ENCODE measurements at places on chromosomes 12 and 14.

DNA sequence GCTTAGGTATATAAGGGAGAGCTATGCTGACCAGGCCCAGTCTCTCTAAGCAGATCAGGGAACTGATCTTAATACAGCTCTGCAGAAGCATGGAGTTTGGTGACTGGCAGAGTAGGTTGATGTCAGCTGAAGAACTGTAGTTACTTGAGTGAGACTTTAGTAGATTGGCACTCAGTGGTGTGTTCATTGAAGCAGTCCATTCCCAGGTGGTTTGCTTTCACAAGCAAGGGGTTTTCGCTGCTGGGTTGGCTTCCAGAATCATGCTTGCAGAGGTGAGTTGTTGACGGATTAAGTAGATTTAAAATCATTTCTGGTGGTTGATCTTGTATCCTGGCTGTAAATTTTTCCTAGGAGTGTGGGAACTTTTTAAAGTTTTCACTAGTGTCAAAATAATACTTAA lies 6.5 kb upstream of the DHRS7 start:
- no peak for DNase-seq

DNA sequence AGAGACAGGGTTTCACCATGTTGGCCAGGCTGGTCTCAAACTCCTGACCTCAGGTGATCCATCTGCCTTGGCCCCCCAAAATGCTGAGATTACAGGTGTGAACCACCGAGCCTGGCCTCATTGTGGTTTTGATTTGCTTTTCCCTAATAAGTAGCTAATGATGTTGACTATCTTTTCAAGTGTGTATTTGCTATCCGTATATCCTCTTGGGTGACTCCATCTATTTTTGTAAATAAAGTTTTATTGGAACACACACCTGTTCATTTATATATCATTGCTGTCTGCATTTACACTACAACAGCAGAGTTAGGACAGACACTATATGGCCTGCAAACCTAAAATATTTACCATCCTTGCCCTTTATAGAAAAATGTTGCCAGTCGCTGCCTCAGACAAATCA lies 13.7 kb upstream of the HRK start:
- no peak for DNase-seq

GRCh38 chr14:81178063-81178462 lies 42.7 kb downstream of the GTF2A1 start:
- DNase-seq: no peak

GRCh38 chr12:69173368-69173767 lies 66.0 kb upstream of the CPSF6 start:
- DNase-seq: no peak

DNA sequence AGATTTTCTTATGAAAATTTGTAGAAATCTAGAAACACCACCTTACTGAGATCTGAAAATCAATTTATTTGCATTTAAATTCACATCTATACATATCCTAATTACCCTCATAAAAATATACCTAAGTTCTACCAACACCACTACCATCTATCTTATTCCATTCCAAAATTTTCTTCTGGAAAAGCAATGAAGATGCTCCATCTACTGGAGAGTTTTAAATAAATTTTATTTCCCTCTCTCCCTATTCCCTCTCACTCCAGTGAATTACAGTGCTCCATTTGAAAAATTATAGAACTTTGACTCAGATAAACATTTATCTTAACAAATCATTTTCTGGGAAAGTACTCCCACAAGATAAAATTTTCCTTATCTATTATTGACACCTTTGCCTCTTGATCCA lies 2.3 kb upstream of the C14orf39 start:
- DNase-seq: no peak

DNA sequence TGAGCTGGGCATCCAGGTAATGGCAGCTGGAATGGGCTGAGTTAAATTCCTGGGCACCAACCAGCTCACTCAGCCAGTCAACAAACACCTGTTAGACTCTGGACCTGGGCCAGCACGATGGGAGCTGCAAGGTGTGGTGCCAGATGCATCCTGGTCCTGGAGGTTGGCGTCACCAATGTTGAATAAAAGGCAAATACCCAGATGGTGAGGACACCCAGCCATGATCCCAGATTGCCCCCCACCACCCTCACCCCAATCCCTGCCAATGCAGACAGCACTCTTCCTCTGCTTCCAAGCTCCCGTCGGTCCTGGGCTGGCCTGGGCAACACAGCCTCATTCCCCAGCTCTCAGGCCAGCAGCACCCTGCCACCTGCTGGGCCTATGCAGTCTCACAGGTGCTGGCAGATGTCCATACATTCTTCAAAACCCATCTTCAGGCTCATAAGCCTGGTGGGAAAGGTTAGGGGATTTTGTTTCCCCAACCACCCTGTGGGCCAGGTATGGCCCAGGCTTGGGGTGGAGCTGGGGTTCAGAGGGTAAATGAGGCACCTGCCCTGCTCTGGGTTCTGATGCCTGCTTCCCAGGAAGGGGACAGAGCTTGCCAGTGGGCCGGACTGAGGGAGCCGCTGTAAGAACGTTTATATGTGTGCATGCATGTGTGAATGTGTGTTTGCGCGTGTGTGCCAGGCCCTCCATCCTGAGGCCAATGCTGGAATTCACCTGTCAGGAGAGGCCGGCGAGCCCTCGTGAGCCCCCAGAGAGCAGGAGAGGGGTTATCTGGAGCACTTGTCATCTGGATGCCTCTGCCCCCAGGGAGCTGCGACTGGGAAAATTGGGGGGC lies 58.0 kb downstream of the LGMN start:
- DNase-seq: no peak

DNA sequence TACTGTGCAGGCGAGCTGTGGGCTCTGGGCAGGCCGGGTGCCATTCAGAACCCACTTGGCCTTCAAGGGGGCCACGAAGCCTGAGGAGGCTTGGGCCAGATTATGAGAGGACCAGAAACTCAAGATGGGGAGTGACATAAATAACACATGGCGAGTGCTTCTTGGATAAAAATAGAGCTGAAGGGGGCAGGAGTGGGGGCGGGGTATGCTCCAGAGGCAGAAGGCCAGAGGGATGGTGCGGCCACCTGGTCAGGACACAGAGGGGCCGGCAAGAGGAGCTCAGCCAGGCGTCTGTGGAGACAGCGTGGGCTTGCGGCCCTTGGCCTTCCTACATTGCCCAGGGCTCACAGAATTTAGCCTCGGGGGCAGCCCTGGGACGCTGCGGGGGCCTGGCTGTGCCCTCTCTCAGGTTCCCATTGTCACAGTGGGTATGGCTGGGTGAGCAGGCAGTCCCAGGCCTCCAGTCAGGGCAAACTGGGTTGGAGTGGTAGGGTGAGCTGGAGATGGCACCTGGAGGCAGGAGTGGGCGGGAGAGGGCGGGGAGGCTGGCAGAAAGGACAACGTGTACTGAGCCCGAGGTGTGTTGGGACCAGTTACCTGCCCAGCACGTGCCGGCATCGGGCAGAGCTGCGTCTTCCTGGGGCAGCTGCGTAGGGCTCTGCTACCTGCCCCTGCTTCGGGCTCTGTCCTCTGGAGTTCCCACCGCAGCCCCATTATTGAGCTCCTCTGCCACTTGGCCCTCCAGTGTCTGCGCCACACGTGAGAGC lies 7.4 kb upstream of the SLC25A29 start:
- no peak for DNase-seq

GRCh38 chr12:91007531-91008290 lies 2.9 kb upstream of the EPYC start:
- no peak for DNase-seq

DNA sequence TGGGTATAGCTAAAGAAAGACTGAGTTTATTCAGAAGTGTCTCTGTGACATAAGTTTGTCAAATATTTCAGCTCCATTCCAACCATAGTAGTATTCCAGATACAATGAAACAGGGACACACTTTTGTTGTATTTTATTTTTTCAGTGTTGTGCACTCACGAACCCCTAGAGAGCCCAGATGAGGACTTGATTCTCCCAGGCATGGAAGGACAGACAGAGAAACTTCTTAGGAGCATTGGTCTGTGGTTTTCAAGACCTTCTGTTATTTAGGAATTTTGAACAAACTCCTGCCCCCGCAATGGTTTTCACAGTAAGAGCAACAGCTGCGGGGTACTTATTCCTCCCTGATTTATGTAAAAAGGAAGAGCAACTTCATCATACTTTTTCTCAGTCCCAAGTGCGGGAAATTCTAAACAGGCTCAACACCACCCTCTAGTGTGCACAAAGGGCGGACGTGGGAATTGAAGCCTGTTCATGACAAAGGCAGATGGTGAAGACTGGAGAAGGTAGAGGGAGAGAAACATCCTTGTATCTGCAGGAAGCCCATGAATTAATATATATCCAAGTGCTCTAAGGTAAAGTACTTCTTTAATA lies 147.6 kb downstream of the PAH start:
- peak; percentile 2 for DNase-seq

DNA sequence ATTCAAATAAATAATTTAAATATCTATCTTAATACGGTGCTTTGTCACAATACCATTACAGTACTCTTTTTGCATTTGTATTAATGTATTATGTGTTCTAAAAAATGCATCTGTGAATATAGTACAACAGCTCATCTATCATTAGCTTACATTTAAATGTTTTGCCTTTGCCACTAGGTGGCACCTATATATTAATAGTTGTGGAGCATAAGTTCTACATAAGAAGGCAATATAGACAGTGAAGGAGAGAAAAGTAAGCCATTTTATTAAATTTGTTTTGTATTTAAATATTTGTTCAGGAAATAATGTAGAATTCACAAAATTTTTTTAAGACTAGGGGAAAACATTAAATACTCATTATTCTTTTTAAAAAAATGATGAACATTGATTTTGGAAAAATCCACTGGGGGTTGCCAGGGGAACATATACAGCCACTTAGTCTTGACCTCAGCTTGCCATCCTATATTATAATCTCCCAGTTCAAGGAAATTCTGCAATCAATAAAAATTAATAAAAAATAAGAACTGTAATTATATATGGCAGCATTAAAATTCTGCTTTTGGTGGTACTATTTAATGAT lies 9.8 kb downstream of the CCER1 start:
- DNase-seq: no peak

GRCh38 chr12:20508962-20509361 lies 140.6 kb downstream of the PDE3A start:
- no peak for DNase-seq

DNA sequence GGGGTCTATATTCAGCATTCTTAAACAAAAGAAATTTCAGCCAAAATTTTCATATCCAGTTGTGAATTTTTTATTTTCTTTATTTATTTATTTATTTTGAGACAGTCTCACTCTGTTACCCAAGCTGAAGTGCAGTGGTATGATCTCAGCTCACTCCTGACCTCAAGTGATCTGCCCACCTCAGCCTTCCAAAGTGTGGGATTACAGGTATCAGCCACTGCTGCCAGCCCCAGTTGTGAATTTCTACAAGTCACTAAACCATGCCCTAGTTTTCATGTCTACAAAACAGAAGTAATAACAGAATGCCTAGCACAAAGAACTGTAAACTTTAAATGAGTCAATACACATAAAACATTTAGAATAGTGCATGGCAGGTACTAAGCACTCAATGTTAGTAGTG lies 254.2 kb downstream of the C12orf50 start:
- no peak for DNase-seq

GRCh38 chr14:102875652-102876051 lies 46.8 kb upstream of the AMN start:
- no peak for DNase-seq

GRCh38 chr14:65964366-65964765 lies 521.8 kb upstream of the CCDC196 start:
- DNase-seq: no peak

DNA sequence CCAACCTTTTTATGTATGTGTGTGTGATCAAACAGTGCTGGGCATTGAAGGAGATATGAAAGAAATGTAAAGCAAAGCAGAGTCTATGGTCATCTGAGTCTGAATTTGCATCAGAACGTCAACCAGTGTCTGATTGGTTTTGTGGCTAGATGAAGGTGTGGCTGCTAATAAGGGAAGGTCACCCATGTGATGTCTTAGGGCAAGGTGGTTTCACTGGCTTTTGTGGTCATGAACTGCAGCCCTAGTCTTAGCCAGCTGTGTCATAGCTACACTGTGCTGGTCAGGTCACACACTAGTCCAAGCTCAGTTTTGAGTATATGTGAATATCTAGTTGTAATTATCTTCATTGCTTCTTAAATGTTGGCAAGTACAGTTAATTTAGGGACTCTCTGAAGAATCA lies 105.8 kb downstream of the TGFB3 start:
- no peak for DNase-seq

GRCh38 chr12:117686911-117687377 lies 281.8 kb downstream of the KSR2 start:
- no peak for DNase-seq

DNA sequence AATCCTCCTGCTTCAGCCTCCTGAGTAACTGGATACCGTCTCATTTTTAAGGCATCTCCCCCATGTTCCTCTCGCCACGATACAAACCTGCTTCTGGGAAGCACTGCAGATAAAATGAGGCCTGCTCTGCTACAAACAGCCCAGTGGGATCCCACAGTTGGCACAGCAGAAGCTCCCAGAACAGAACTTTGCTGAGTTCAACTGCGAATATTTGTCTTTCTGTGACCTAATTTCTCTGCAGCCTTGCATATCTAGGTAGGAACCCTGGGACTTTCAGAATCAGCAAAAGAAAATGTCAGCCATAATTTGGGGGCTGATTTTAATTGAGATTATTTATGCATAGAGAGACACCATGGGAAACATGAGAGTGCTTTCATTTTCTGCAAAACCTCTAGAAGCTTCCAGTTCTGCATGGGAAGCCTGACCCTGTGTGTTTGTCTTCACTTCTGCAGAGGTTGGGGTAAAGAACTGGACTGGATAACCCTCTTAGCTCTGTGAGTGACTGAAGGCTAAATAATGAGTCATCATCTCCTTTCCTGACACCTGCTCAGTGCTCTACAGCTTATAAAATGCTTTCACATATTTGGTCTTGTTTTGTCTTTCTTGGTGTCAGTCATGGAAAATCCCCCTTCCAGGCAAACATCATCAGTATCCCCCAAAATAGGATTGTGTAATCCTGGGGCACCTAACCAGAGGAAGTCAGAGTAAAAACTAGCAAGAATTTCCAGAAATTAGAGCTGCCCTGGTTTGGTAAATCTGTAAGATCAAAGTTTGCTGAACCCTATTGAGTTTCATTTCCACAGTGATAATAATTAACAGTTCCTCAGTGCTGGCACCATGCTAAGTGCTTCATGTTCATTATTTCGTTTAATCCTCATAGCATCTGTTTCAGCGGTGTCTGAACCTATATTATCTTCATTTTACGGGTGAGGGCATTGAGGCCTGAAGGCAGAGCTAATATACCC lies 185.8 kb downstream of the SLC15A4 start:
- DNase-seq: no peak

GRCh38 chr12:91778938-91779400 lies 366.7 kb downstream of the BTG1 start:
- peak; percentile 10 for DNase-seq

- no peak for DNase-seq
Measured at GRCh38 chr12:110012659-110013058, 13.4 kb downstream of the ANKRD13A start.

- DNase-seq: no peak
Measured at GRCh38 chr12:31897781-31898503, 61.3 kb upstream of the RESF1 start.

GRCh38 chr12:65113621-65114035 lies 7.5 kb downstream of the WIF1 start:
- DNase-seq: no peak
